IMR-90 (cell line): ENCODE measurements at places on chromosomes 1 and 21. TPM values are rescaled to one million over a fixed set of nuclear protein-coding genes. Genes with fewer than 3 reads are reported as not detected.
A peak's percentile ranks its signal among the peaks of the same experiment; 100 is the strongest.

DNA sequence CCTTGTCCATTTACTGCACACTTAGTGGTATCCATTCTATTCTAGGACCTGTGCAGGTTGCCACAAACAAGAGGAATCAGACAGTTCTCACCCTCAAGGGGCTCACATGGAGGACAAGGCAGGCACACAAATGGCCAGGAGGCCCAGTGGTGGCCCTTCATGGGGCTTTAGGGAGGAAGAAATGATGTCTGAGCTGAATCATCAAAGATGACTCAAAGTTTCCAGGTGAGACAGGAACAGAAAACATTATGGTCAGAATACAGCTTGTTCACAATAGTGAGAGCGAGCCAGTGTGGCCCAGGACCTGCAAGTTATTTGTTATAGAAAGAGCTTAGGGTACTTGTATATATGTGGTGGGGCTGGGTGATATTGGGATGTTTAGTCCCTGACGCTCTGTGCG lies 26.4 kb downstream of the SHISAL2A start:
- no peak for DNase-seq

- DNase-seq = peak; percentile 36
These were observed 49.8 kb downstream of the PRDM2 start for GRCh38 chr1:13749543-13750341.

DNA sequence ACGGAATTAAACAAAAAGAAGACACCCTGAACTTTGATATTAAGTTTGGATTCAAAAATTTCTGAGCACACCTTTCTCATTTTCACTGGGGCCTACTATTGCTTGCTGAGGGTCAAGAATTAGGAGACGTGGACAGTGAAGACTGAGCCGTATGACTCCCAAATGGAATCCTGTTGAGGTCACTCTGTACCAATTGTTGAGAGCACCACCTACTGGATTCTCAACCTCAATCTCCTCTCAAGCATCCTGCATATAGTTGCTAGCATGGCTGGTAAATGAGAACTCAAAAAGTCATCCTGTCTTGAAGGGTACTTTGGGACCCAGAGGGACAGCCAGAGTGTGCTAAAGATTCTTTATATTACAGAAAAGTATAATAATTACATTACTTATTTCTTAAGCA lies 20.2 kb upstream of the MTR start:
- DNase-seq = peak; percentile 15

DNA sequence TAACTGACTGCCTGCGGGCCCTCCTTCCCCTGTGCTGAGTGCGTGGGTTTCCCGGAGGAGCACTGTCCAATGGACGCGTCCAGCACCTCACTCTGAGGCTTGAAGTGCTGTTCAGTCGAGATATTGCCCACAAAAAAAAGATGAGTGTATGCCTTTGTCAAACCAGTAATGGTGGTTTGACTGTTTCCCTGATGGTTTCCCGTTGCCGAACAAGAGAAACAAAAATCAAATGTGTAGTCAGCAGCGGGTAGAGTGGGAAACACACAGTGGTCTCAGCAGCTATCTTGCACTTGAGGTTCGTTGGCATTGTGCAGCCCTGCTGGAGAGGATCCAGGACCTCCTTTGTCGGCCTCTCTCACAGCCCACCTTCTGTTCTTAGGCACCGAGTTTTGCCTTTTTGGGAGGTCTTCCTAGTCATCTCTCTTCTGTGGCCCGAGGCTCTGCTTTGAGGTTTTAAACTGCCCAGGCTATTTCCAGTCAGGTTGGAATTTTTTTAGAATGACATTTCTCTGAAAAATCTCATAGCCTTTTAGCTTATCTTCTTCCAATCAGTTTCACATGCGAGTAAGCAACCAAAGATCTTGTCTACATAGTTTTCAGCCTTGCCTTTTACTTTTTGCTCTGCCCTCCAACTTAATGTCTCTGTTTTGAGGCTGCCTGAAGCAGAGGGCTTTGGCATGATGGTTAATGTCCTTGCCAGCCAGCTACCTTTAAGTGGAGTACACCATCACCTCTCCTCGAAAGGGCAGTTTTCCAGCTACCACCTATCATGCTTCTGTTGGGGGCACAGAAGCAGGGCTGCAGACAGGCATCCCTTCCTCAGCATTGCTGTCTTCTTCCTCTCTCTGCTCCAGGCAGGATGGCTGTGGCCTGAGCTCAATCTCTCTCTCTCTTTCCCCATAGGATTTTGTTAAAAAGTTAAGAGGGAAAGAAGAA lies 132.3 kb downstream of the URB2 start:
- DNase-seq = peak; percentile 1

FOXE3 gene
- total RNA-seq = not detected in 2 replicates

DNA sequence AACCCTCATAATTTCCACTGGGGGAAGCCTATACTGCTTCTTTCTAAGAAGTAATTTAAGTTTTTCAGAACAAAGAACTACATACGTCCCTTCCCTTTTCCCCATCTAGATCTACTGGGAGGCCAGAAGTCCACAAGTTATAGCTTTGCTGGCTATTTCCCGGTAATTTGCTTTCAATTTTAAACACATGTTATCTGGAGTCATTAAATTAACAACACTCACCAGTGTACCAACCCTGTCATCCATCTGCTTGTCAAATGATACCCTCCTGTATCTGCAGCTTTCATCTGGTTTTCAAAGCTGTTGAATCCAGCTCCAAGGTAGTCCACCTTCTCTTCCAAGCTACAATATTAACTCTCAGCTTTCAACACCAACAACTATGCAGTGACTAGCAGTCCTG lies 466.7 kb upstream of the PKN2 start:
- no peak for DNase-seq

KCNJ15 gene
- under 0.01 TPM in 2 replicates for total RNA-seq

EVI5 gene
- 26.9 and 54.4 TPM in 2 replicates for total RNA-seq

DNA sequence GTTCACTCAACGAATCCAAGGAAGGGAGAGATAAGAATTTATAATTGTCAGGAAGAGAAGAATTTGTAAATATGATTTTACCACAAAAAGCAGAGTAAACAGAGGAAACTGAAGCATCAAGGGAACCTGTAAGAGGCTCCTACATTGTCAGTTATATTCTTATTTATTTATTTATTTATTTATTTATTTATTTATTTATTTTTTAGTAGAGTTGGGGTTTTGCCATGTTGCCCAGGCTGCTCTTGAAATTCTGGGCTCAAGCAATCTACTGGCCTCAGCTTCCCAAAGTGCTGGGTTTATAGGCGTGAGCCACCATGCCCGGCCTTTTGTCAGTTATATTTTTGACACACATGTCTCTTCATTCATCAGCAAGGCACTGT lies 47.1 kb downstream of the FCRL3 start:
- no peak for DNase-seq

LRRC53 gene
- total RNA-seq = not detected in 2 replicates

DNA sequence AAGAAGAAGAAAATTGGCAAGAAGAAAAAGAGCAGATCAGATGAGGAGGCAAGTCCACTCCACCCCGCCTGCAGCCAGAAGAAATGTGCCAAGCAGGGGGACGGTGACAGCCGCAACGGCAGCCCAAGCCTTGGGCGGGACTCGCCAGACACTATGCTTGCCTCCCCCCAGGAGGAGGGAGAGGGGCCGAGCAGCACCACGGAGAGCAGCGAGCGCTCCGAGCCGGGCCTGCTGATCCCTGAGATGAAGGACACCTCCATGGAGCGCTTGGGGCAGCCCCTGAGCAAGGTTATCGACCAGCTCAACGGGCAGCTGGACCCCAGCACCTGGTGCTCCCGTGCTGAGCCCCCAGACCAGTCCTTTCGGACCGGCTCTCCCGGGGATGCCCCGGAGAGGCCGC lies 9.0 kb upstream of the SLC25A34 start:
- DNase-seq = no peak

- DNase-seq = no peak
These were observed 62.4 kb downstream of the PTPRC start for GRCh38 chr1:198701250-198701649.

GRCh38 chr1:112237983-112238545 lies 157.9 kb upstream of the CTTNBP2NL start:
- DNase-seq = no peak

KIF17 gene
- 4.5 and 4.7 TPM in 2 replicates for total RNA-seq

DNA sequence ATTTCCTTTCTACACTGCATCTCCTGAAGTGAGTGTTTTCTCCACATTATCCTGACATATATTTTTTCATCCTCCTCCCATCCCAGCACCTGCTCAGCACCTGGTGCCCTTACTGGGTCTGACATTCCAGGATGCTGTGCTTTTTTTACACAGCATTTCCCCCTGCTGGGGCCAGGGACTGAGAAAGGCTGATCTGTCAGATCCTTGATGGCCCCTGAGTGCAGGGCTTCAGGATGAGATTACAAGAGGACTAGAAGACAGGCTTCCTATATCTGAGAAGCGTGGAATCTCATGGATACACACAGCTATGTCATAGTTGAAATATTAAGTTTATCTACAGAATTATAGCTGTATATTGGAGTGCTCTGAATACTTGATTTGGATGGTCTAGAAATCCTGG lies 24.4 kb downstream of the RCAN1 start:
- no peak for DNase-seq

DNA sequence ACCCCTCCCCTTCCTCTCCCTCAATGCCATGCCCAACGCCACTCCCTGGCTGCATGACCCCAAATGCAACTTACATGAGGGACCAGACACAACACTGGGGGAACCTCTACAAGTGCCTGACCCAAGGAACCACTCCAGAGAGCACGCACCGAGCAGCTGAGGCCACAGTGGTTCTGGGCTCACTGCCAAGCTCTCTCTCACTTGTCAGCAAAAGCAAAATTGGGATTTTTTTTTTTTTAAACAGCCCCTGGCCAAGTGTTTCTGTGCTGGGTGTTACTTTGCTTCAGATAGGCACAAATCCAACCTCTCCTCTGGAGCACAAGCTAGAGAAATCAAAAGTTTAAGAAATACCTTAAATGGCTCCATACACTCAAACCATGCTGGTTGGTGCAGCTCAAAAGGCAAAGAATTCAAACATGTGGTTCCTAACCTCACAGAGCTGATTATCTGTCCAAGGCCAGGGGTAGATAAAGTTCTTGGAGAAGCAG lies 363.0 kb downstream of the SETD4 start:
- peak; percentile 35 for DNase-seq

DNA sequence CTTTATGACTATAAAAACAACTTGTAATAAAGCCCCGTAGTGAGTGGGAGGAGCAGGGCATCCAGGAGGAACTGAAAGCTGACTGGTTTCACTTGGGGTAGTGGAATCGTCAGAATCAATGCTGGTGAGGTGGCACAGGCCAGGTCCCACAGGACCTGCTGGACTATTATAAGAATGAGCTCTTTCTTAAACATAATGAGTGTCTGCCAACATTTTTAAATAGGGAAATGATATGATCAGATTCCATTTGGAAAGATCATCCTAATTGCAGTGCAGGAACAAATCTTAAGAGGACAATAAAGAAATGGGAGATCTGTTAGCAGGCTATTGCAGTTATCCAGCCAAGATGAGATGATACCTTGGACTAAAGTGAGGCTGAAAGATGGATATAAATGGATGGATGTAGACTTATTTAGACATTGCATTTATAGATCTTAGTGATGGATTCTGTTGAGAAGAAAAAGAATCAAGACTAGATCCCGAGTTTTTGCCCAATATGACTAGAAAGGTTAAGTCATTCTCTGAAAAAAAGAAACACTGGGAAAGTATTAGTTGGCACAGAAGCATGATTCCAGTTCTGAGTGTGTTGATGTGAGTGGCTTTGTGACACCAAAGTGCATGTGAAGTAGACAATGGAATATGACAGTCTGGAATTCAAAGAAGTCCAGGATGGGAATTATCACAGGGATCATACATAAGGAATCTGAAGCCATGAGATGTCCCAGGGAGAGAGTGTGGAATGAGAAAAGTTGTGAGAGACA lies 153.3 kb upstream of the SGIP1 start:
- DNase-seq = no peak

TMEM269 gene
- total RNA-seq = not detected in 2 replicates

GRCh38 chr21:17610911-17611310 lies 1.8 kb downstream of the BTG3 start:
- peak; percentile 11 for DNase-seq

DNA sequence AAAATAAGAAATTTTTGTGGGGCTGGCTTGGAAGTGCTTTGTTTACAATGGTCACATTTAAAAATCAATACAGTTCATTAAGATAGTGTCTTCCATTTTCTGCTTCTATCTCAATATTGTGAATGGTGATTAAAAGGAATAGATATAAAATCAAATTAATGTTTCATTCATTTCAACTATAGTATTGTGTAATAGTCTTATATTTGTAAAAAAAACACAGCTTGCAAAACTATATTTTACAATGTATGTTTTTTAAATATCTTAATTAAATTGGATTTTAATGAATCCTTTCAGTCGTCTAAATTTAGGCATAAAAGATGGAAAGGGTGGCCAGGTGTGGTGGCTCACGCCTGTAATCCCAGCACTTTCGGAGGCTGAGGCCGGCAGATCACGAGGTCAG lies 63.5 kb downstream of the CRB1 start:
- no peak for DNase-seq

DNA sequence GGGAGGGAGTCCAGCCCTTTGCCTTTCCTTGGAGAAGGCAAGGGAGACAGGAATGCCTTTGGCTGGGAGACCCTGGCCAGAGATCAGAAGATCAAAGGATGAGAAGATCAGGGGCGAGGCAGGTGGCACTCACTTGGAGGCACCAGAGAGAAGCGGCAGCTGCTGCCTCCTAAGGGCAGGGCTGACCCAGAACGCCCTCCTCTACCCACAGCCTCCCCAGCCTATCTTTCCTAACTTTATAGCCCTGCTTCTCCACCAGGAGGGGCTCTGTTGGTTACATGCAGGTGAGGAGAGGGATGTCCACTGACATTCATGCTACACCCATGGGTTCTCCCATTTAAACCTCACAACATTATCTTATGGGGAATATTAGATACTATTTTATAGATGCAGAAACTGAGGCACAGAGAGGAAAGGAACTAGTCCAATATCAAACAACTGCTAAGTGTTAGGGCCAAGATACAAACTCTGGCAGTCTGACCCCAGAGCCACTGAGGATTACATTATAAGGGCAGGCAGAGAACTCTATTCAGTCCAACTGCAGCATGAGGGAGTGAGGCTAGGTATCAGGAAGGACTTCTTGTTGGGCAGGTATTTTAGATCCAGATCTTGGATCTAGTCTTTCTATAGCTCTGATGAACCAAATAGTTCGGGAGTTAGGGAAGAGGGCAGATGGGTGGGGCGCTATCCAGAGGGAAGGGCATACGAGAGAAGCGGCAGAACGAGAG lies 19.9 kb downstream of the LGR6 start:
- DNase-seq = no peak

- DNase-seq = no peak
These were observed 291.1 kb upstream of the ADGRL2 start for GRCh38 chr1:81509594-81509993.

GRCh38 chr1:8415526-8416278 lies 97.8 kb downstream of the SLC45A1 start:
- DNase-seq = no peak

ZNF593OS gene
- not detected in 2 replicates for total RNA-seq
